HT1080 (cell line): ENCODE measurements at places on chromosomes 2 and 18. TPM values are rescaled to one million over a fixed set of nuclear protein-coding genes. Genes with fewer than 3 reads are reported as not detected.

DNA sequence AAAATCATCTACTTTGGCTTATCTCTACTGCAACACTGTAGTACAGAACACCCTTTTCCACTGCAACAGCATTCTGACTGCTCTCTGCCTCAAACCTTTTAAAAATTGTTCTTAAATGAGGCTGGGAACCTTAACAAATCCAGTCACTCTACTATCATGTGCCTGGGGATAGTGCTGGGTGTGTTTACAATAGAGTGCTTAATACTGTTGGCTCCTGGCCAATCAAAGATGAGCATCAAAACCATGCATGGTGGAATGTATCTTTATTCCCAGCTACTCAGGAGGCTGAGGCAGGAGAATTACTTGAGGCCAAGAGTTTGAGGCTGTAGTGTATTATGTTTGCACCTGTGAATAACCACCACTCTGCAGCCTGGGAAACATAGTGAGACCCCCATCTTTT lies 7.4 kb downstream of the ANKAR start:
- DNase-seq, result no peak

DNA sequence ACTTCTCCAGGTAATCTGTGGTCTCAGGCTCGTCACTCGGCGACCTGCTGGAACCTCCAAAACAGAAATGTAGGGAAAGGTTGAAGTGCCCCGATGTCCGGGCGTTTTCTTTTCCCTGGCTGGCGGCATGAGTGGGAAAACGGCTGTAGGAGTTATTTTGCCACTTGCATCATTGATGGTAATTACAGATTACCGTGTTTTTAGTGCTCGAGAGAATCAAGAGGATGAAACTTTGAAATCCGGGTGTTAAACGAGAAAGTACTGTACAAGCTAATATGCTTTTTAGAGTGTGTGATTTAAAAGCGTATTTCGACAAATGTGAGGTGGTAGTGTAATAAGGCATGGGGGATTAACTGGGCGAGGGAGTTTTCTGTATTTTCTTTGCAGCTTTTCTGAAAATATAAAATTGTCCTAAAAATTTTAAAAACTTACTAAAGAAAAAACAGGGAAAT lies 819 bp downstream of the GRHL1 start:
- DNase-seq, result no peak

DNA sequence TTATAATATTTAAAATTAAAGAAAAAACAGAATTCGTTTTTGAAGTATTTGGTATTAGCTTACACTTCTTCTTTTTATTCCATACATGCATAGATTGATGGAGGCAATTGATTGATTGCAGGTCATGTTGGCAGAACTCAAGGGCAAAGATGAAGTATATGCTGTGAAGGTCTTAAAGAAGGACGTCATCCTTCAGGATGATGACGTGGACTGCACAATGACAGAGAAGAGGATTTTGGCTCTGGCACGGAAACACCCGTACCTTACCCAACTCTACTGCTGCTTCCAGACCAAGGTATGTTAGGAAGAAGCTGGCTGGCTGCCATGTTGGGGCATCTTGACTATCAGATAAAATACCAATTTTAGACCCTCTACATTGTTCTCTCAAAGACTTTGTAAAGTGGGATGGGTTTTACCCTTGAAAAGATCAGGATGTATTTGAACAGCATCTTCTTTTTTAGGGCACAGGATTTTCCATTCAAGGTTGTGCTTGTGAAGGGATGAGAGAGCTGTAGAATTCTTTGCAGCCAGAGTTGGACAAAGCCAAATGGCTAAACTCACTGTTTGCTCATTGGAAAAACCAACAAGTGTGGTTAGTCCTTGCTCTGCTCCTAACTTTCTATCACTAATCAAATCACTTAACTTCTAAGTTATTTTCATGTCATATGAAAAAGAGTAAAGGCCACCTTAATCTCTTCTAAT lies 286.8 kb upstream of the EPAS1 start:
- no peak for DNase-seq

XDH gene
- 3.1 and 3.7 TPM in 2 replicates for total RNA-seq

DNA sequence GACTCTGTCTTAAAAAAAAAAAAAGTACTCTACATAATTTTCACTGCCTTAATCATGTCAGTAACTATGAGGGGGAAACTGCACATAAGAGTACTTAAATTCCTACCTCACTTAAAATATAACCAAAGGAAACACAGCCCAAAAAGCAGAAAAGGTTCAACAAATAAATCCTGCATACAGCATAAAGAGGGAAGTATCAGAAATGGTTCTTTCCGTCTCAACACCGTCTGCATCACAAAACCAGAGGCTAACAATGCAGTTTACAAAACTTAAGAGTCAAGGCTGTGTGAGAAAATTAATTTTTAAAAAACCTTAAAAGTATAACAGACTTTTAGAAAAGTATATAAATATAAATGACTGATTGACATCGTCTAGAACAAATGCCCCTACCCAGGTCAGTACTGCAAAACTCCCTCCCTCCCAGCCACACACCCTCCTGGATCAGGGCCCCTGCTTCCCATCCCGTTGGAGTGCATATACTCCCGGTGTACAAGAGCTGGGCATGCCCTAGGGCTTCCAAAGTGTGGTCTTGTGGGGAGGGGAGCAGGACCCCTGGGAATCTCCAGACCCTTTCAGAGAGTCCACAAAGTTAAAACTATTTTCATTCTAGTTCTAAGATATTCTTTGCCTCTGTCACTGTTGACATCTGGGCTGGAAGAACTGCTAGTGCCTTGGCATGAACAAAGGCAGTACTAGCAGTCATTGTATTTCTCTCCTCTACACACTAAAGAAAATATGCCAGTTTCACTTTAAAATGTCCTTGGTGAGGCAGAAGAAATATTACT lies 67.0 kb upstream of the SERTAD2 start:
- DNase-seq, result no peak

- DNase-seq, result peak; percentile 25
Measured at GRCh38 chr2:191748059-191748461, 70.1 kb downstream of the NABP1 start.

SERPINB12 gene
- not detected in 2 replicates for total RNA-seq

DNA sequence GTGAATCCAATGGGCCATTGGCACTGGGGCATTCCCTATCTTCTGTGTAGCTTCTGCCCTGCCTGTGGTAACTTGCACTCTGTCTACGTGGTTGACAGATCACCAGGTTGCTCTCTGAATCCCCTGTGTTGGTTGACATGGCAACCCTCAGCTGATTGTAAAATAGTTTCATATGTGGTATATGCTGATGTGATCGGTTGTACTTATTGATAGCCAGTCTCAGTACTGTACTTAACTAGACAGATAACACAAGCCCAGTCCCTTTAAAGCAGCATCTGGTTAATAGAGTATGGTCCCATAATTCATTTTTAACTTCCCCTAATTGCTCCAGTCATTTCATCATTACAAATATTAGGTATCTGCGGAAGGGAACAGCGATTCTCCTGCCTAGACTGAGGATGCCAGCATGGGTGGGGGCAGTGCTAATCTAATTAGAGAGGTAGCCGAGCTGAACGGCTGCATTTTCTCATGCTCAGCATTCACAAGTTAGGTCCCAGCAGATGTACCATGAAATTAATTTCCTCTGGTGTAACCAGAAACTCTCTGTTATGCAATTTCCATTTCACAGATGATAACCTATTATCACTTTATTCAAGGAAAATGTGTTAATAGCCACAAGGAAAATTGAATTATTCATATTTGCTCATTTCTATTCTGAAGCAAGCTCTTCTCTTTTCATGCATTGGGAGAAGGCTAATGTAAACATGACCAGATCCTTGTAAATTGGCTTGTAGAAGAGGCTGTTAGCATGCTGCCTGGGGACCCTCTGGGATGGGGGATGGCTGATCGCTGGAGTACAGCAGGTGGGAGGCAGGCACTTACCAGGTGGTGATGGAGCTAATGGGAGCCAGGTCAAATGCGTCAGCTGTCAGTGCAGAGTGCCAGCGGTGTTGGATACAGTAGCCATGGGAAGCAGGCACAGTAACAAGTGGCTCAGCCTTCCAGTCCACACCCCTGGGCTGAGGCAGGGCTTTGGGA lies 608.3 kb downstream of the GALR1 start:
- DNase-seq, result no peak

MATN3 gene
- total RNA-seq, result 0.07 and 0.47 TPM in 2 replicates

LBX2 gene
- 0.84 and 4.0 TPM in 2 replicates for total RNA-seq

MYO5B gene
- 12.8 and 16.2 TPM in 2 replicates for total RNA-seq

ITGA4 gene
- total RNA-seq, result 28.8 and 30.7 TPM in 2 replicates

ASPRV1 gene
- 0.35 and 0.47 TPM in 2 replicates for total RNA-seq

GRCh38 chr2:128808462-128809258 lies 490.0 kb upstream of the HS6ST1 start:
- peak; percentile 61 for DNase-seq

- DNase-seq, result no peak
Measured at GRCh38 chr18:2910261-2910660, 63.5 kb downstream of the EMILIN2 start.

GRCh38 chr2:69453475-69454129 lies 16.4 kb upstream of the NFU1 start:
- no peak for DNase-seq

DNA sequence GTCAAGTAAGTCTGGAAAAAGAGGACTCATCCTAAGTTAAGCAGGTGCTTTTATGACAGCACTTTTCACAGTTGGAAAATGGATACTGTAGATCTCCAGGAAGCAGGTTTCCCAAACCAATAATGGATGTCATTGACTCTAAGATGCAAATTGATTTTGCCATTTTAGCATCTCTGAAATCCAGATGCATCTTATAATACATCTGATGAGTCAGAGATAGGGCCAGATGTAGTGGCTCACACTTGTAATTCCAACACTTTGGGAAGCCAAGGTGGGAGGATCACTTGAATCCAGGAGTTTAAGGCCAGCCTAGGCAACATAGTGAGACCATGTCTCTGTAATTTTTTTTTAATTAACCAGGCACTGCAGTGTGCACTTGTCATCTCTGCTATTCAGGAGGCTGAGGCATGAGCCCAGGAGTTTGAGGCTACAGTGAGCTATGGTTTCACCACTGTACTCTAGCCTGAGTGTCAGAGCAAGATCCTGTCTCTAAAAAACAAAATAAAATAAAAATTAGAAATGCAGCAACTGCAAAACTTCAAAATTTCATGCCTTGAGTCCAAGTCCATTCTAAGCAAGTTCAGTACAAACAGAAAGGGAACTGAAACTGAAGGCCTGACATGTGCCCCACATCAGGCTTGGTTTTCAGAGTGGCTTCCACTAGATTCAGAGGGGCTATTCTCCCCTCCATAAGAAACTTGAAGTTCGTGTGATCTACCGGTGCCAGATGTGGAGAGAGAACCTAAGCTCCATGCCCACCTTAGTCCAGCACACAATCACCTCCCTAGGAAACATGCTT lies 267.8 kb upstream of the NCKAP5 start:
- DNase-seq, result no peak

LDLRAD4 gene
- not detected in 2 replicates for total RNA-seq

GRCh38 chr18:24536326-24536725 lies 75.9 kb downstream of the HRH4 start:
- DNase-seq, result no peak

GRCh38 chr18:77102259-77103040 lies 30.1 kb downstream of the MBP start:
- peak; percentile 55 for DNase-seq

MAT2A gene
- 82.1 and 140 TPM in 2 replicates for total RNA-seq

DNA sequence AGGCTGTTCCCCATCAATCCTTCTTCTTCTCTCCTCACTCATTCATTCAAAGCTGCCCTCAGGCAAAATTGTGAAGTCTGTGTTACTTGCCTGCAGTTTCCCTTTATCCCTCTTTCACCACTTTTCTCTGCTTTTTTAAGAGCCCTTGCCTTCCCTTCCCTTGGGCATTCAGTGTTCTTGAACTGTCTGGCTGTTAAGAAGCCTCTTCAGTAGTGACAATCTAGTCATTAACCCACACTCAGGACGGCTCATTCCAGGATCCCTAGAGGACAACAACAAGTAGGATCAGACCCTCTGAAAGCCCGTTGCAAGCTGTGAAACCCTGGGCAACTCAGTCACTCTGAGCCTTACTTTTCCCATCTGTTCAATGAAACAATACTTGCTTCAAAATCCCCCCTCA lies 615.7 kb downstream of the EPHA4 start:
- no peak for DNase-seq

GRCh38 chr2:84957771-84958134 lies 13.2 kb upstream of the KCMF1 start:
- DNase-seq, result no peak

DNA sequence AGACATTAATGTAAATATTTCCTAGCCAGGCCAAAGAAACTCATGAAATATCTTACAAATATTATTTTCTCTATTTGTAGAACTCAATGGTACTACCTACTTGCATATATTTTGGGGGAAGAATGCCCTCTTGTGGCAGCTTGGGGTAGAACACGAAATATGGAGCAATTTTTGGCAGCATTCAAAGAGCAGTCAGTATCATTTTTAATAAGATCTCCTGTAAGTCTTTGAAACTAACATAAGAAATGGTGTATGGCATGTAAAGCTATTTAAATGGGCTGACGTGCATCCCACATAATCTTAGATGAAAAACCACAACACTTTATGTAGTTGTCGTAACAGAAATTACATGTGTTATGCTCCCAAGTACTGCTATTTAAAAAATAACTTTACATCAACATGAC lies 62.3 kb upstream of the CCDC195 start:
- peak; percentile 52 for DNase-seq

DNA sequence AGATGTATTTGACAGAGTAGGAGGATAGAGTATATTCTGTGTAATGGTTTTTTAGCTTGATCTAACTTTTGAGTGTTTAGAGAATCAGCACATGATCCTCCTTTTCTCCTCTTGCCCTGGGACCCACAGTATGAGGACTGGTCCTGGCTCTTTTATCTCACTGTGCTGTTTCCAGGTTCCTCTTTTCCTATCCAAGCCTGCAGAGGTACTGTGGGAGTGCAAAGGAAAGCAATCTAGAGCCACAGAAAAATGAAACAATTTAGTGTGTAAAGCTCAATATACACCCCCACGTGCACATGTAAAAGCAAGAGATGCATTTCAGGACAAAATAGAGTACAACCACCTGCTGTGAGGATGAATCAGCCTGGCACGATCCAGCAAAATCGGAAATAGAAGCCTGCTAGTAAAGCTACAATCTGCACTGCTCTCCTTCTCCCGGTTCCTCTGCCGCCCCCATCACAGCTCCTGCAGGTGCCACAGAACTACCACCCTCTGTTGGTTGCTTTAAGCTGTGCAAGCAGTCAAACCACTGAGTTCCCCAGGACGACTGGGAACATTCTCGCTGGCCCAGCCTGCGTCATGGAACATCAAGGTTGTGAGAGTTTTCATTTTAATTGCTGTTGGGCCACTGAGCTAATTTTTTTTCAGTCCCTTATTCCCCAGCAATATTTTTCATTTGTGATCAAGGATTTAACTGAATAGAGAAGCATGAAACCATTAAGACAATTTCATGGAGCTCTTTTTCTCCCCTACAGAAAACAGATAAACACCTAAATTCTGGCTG lies 47.8 kb upstream of the MAPRE3 start:
- DNase-seq, result peak; percentile 64

DNA sequence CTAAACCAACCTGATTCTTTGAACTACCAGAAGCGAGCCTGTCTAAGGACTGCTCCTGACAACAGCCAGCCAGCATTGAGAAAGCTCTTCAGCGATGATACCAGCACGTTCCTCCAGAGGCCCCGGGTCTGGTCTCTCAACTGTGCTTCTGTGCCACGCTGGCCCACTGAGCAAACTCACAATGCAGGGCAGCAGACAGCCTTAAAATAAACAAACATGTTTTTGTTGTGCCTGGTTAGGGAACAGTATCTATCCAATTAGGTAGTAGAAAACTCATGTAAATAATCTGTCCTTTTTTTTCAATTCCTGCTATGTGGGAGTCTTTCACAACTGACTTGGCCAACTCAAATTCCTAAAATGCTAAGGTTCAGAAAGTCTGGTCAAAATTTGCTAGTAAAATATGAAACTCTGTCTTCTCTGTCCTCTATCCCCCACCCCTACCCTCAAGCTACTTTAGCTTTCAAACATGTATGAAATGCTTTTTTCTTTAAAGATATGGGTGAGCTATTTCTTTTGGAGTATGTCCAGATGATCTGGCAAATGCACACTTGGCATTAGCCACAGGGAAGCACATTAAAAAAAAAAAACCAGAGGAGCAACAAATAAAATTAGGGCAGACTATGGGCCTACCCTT lies 21.4 kb upstream of the EML4 start:
- no peak for DNase-seq
